ENCODE measurements at places on chromosomes 2 and 18.

- DNase-seq: no peak
Measured at GRCh38 chr18:75250471-75250821, 39.8 kb downstream of the TSHZ1 start.

- no peak for DNase-seq
Measured at GRCh38 chr2:53233759-53234547, 533.7 kb upstream of the CHAC2 start.

- no peak for DNase-seq
Measured at GRCh38 chr2:109604597-109604996, 9.2 kb downstream of the SEPTIN10 start.

DNA sequence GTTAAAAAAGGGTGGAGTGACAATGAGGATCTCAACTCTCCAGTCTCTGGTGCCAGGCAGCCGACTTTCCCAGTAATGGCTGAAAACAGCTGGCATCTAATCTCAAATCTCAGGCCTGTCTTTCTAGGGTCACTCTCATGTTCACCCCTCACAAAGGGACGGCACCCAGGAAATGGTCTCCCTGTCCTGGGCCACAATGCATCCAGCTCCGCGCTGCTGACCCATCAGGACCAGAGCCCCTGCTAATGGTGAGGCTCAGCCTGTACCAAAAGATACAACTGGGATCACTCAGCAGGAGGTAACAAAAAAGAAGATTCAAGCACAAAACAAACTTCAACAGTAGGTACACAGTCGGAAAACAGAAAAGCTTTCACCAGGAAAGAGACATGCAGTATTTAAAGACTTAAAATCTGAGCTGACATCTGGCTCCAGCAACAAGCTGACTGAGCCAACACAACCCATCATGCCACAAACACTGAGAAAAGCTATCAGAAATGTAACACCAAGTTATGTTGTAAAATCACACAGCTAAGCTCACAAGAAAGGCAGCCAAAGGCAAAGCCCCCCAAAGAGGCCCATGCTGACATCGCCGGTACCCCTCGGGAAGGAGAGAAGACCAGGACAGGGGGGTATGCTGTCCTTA, 13.6 kb upstream of the KIDINS220 start:
- no peak for DNase-seq

- no peak for DNase-seq
Measured at GRCh38 chr2:128369602-128370467, 51.2 kb upstream of the HS6ST1 start.

DNA sequence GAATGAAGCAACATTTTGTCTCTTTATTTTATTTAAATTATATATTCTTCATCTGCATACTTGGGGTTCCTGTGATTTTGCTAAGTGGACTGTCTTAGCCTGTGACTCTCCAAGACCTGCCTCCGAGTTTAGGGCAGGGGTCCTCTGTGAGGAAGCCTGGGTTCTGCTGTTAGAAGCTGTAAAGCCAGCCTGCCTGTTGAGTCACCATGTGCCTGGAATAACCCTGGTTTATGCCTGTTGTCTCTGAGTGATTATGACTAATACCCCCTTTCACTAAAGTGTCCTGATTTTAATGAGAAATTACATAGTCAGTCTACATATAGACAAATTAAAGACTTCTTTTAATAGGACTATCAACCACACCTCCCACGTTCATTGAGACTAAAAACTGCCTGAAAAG, 369.1 kb downstream of the ZNF521 start:
- no peak for DNase-seq

GRCh38 chr2:169137924-169138323, 68.6 kb downstream of the DHRS9 start:
- no peak for DNase-seq

- no peak for DNase-seq
Measured at GRCh38 chr18:9530226-9531009, 55.1 kb downstream of the RALBP1 start.

- peak; percentile 7 for DNase-seq
Measured at GRCh38 chr18:25737710-25738311, 352.6 kb downstream of the SS18 start.

- DNase-seq: no peak
Measured at GRCh38 chr18:49628119-49628518, 66.3 kb downstream of the LIPG start.

GRCh38 chr2:153811516-153811915, 60.2 kb upstream of the GALNT13 start:
- no peak for DNase-seq

DNA sequence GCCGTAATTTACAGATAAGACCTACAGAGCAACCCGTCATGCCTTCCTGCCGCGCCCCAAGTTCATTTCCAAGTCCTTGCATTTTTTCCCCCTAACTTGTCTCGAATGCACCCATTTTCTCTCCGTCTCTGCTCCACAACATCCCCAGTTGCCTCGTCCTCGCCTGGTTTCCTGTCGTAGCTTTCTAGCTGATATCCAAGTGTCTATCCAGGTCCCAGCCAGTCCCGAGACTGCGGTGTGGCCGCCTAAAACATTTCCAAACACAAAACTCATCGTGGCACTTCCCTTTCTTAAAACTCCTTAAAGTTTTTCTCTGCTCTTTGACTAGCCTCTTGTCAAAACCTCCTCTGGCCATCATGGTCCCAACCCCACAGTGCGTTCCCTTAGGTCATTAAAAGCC, 1.2 kb upstream of the BARD1 start:
- no peak for DNase-seq

GRCh38 chr2:28649481-28650265, 102.0 kb upstream of the PPP1CB start:
- DNase-seq: no peak

DNA sequence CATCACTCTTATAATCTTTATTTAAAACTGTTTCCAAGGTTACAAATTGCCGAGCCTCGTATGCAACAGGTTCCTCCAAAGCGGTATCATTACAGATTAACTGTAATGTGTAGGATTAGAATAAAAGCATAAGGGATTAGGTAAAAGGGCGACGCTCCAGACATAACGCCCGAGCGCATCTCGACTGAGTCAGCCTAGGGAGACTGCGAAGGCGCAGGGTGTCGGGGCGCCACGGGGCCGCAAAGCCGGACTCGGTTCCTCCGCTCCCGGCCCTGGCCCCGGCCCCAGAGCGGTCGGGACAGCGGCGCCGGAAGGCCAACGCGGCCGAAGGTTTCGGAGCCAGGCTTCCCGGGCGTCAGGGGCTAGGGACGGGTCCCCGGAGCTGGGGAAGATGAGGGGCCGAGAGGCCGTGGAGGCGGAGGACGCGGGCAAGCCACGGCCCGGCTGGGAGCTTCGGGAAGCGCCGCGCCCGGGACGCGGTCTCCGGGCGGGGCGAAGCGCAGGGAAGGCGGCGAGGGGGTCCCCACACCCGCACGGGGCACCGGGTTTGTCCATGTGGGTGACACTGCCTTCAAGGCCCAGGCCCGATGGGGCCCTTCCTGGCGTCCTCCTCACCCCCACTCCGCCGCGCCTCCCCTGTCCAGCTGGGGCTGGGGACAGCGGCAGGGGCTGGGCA, 12.9 kb upstream of the SIX3 start:
- no peak for DNase-seq
